ENCODE measurements at places on chromosomes 7 and 10.
A peak's percentile ranks its signal among the peaks of the same experiment; 100 is the strongest.

DNA sequence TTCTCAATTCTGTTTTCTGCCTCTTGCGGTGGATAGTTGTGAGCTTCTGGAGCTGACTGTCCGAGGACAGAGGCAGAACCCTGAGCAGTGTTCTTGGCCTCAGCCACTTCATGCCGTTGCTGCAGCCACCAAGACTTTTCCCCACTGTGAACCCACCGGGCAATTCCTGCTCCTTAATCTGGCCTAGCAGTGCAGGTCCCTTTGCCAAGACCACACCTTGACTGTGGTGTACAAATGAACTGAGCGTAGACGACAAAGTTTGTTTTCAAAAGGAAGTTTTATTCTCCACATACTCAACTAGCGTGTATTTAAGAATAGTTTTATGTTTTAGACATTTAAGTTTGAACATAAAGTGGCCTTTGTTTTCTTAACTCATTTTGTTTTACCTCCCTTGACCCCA lies 29.4 kb downstream of the SLC25A28 start:
- no peak for DNase-seq

GRCh38 chr10:89524279-89524678 lies 11.1 kb downstream of the SLC16A12 start:
- no peak for DNase-seq

GRCh38 chr10:91630625-91631024 lies 2.2 kb downstream of the PPP1R3C start:
- no peak for DNase-seq

GRCh38 chr10:18238870-18239485 lies 98.8 kb downstream of the CACNB2 start:
- peak; percentile 63 for DNase-seq

All from DMS53 (cell line).